Body of pancreas (tissue), 4 donors: ENCODE measurements at places on chromosomes 1 and 21. TPM values are rescaled to one million over a fixed set of nuclear protein-coding genes. Genes with fewer than 3 reads are reported as not detected.

- DNase-seq = no peak
Measured at GRCh38 chr1:202694314-202694713, 15.9 kb downstream of the SYT2 start.

DNA sequence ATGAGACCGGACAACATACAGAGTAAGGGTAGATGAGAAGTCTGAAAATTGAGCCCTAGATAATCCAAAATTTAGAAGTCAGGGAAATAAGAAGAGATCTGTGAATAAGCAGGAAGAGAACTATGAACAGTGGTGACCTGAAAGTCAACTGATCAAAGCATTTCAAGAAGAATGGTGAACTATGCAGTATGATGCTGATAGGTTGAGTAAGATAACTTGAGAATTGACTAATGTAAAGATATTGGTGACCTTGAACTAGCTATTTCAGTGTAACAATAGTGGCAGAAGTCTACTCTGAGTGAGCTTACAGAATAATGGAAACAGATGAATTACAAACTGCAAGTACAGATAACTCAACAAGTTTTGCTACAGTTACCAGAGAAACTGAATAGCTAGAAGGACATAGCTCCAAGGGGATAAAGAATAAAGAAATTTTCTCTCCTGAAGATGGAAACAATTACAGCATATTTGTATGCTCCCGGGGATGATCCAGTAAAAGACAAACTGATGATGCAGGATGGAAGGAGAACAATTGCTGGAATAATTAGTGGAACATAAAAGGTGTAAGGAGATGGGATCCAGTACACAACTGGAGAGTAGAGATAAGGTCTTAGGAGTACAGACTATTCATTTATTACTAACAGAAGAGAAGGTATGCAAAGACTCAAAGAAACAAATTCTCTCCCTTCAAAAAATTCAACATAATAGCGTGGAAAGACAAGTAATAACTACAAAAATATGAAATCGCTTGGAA is 10.9 kb downstream of the NRDC start:
- no peak for DNase-seq

DNA sequence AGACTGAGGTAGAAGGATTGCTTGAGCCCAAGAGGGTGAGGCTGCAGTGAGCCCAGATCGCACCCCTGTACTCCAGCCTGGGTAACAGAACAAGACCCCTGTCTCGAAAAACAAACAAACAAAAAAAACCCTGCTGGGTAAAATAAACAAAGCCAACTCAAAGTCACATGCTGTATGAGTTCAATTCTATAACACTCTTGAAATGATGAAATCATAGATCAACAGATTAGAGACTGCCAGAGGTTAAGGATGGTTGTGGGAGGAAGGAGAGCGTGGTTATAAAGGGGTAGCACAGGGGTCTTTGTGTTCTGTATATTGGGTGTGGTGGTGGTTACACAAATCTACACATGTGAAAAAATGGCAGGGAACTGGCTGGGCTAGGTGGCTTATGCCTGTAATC is 62.5 kb downstream of the TAS1R2 start:
- no peak for DNase-seq

Gene CHODL
- total RNA-seq = 0.26 TPM

GRCh38 chr1:154935749-154936554 is 567 bp downstream of the PMVK start:
- no peak for DNase-seq

Gene OR2L13
- total RNA-seq = not detected

Gene ERRFI1
- 127 TPM for total RNA-seq

- peak; percentile 66 for DNase-seq
Measured at GRCh38 chr1:37682334-37682987, 9.9 kb upstream of the CDCA8 start.

GRCh38 chr1:208093754-208094719 is 150.1 kb downstream of the PLXNA2 start:
- peak; percentile 67 for DNase-seq

Gene GNAT2
- not detected for total RNA-seq

DNA sequence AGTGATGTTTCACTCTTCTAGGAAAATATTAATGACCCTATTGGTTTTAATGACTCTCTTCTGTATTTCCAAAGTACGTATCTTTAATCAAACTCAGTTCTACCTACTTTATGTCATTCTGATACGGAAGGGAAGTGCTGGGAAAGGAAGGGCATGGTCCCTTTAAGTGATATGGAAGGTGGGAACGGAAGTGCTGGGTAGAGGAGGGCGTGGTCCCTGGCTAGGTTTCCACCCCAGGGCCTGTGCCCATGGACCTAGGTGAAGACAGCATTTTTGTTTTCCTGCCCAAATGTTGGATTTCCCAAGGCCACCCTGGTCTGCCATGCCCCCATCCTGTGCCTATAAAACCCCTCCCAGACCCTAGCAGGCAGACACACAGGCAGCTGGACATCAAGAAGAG is 24.0 kb downstream of the RGS4 start:
- no peak for DNase-seq

- peak; percentile 80 for DNase-seq
Measured at GRCh38 chr1:42420911-42421585, 34.8 kb downstream of the ZMYND12 start.

- no peak for DNase-seq
Measured at GRCh38 chr1:9827558-9828185, 3.9 kb upstream of the CLSTN1 start.

Gene KIF14
- total RNA-seq = not detected

DNA sequence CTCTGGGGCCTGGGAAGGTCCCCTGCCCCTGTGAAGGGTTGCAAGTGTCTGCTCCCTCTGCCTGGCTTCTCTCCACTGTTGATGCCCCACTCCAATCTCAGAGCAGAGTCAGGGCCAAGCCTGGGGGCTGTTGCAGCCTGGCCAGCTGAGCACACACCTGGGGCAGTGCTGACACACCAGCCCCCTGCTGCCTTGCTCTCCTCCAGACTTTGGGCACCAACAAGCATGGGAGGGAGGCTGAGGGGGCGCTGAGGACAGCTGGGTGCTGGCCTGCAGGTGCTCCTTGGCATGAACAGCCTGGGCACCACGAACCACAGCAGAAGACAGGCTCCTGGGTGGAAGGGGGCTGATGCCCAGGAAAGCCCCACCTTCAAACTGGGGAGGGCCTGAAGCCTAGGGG is 9.6 kb upstream of the MTR start:
- no peak for DNase-seq

- DNase-seq = no peak
Measured at GRCh38 chr1:3245344-3245743, 176.3 kb downstream of the PRDM16 start.

GRCh38 chr1:172938681-172939080 is 112.1 kb downstream of the TNFSF18 start:
- no peak for DNase-seq

Gene CRB1
- 0.26 TPM for total RNA-seq

Gene GPR37L1
- not detected for total RNA-seq

GRCh38 chr1:32736812-32737791 is 34.5 kb upstream of the SYNC start:
- peak; percentile 76 for DNase-seq

DNA sequence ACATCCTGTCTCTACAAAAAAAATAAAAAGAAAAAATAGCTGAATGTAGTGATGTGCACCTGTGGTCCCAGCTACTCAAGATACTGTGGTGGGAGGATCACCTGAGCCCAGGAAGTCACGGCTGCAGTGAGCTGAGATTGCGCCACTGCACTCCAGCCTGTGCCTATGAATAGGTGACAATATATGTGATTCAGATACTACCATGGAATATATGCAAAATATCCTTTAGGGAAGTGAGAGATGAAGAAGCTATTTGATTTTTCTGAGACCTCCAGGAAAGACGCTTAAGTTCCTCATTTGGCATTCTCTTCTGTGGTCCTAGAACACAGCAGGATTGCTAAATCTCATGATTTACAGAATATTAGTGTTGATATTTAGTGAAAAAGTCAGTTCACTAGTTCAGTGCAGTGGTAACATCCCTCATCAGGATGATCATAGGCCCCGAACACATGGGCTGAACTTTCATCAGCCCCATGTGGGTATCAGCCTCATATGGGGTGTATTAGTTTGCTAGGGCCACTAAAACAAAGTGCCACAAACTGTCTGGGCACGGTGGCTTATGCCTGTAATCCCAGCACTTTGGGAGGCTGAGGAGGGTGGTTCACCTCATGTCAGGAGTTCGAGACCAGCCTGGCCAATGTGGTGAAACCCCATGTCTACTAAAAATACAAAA is 6.0 kb upstream of the VASH2 start:
- DNase-seq = no peak

DNA sequence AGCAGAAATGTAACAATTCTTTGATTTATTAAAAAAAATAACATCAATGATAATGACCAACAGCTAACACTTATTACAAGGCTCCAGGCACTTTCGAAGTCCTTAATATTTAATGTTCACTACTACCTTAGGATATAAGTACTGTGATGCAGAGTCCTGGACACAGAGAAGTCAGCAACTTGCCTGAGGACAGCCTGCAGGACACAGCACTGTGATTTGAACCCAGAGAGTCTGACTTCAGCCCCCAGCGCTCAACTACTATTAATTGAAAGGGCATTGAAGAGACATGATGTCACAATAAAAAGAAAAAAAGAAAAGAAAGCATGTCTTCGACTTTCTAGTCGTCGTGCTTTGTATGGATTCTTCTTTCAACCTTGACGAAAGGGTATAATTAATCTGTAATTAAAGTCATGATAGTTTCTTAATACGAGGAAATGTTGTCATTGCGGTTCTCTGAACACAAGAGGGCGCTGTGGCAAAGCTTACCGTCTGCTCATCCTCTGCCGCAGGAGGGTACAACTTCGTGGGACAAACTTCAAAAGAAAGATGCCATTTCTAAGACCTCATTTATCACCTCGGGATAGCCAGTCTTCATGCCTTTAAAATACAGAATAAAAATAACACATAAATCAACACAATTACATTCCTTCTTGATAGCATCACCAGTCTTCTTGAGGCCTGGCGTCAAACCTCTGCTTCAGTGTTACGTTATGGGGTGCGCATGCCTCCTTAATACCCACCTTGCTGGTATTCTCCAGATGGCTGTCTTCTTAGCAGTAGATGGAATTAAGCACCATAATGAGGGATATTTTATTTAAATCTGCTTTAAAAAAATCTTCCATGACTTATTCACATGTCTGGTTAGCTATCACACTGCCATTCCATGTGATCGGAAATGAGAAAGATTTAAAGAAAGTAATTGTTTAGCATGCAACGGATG is 240.1 kb downstream of the DISC1 start:
- peak; percentile 59 for DNase-seq

GRCh38 chr1:16630661-16631247 is 17.4 kb upstream of the NBPF1 start:
- peak; percentile 21 for DNase-seq

DNA sequence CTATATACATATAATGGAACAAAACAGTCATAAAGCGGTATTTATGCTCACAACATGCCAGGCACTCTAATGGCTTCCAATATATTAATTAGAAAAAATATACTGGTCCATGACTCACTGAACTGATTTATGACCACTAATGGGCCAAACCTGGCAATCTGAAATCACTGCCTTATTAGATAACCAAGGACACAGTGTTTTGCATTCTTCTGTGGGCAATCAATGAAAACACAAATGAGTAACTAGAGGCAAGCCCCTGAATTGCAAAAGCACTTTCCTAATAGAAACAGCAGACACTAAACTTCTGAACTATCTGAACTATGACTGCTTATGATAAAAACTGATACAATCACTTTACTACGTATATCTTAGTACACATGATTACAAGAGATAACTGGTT is 3.5 kb downstream of the GCLM start:
- DNase-seq = peak; percentile 32

GRCh38 chr1:103087256-103087655 is 21.1 kb downstream of the COL11A1 start:
- DNase-seq = no peak

GRCh38 chr1:185578293-185578692 is 155.9 kb upstream of the HMCN1 start:
- DNase-seq = no peak

DNA sequence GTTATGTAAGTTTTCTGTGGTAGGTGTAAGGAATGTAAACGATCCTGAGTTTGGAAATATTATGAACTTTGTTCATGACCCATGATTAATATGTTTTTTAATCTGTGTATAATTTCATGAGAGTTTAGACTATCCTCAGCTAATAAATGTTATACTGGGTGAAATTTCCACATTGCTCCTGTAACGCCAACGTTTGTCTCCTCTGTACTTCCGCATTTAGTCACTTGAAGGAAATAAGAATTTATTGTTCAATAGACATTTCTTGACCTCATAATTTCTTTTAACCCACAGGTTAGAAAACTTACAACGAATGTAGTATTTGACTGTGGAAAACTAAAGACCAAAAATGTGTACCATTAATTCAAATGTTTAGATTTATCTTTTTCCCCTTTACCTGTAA is 876 bp downstream of the KCNJ15 start:
- no peak for DNase-seq

- no peak for DNase-seq
Measured at GRCh38 chr1:233796146-233796783, 108.2 kb upstream of the SLC35F3 start.

DNA sequence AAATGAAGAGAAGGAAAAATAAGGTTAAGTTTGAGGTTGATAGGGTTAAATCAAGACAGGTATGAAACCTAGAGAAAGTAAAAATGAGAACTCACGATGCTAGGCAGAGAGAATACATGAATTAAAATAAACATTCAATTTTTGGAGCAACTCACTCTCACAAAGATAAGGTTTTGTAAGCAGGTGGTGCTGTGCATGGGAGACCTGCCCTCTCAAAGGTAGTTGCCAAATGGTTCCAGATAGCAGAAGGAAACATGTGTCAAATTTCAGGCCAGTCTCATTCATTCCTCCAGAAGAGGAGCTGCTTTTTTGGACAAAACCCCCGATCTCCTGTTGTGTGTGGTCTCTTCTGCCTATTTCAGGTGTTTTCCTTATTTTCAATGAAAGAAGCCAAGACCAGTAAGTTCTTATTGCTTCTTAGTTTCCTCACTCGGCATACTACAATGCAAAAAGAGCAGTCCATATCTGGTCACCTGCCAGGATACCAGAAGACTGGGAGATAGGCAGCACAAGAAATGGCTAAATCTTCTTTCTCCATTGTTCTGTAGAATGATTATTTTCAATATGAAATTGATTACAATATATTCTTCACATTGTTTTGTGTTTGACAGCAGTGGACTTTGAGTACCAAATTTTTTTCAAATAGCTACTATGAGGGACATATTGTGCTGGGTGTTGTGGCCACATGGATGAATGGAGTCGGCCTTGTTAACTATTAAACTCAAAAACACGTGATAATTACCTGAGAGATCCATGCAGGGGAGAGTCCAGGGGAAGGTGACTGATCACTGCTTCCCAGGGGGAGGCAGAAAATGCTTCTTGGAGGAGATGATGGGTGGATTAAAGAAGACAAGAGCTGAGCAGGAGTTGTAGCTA is 3.6 kb downstream of the CR1L start:
- DNase-seq = peak; percentile 33

GRCh38 chr1:8586438-8586837 is 231.0 kb downstream of the RERE start:
- no peak for DNase-seq
